ENCODE measurements at places on chromosomes 7 and 10.

- no peak for DNase-seq
Observed at GRCh38 chr7:74306730-74307469, 17.7 kb downstream of the CLIP2 start.

DNA sequence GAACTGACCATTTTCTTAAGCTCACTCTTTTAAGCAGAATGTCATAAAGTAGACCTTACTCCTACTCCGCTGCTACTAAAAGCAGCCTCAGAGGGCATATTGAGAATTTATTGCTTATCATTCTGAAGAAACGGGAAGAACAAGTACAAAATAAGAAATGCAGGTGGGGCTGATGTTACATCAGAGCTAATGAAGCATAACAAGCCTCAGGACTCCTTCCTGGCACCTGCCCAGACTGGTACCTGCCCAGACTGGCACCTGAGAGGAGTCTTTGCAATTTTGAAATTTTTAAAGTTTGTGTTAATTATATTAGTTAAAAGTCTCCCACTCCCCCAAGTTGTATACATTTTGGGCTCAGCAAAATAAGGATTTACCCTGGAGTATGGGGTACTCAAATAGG, 162.4 kb downstream of the SEMA3E start:
- DNase-seq: no peak

DNA sequence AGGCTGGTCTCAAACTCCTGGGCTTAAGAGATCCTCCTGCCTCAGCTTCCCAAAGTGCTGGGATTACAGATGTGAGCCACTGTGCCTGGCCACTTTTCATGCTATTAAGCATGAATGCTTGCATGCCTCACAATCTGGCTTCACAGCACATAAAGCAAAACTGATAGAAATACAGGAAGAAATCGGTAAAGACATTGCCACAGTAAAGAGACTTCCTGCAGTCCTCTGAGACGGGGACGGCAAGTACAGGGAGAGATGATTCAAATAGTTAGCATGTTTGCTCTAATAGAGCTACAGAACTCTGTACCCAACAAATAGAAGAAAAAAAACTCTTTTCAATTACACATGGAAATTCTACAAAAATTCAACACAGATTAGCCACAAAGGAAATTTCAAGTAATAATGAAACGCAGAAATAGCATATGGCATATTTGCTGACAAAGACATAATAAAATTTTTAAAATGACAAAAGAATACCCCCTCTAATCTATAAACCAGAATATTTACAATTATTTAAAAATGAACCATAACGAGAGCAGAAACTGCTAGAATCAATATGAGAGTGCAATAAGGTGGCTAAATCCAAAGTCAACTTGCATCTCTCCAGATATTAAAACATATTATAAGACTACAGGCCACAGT, 32.3 kb downstream of the CARD11 start:
- peak; percentile 23 for DNase-seq

- no peak for DNase-seq
Observed at GRCh38 chr10:128530301-128530700, 404.1 kb upstream of the MKI67 start.

DNA sequence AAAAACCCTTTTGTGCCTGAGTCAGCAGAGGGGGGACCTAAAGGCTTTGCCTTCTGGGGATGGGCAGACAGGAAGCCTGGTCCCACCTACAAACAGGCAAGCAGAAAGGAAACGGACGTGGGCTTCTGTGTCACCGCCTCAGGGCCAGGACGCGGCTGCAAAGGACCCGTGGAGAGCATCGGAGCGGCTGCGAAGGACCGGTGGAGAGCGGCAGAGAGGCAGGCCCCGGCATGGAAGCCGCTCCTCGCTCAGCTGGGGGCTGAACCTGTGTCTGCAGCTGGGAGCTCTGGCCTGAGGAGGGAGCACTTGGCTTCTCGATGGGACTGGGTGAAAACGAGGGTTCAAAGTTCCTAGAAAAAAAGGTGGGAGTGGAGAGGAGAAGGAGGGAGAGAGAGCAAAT, 125.4 kb upstream of the PPP2R2D start:
- no peak for DNase-seq

DNA sequence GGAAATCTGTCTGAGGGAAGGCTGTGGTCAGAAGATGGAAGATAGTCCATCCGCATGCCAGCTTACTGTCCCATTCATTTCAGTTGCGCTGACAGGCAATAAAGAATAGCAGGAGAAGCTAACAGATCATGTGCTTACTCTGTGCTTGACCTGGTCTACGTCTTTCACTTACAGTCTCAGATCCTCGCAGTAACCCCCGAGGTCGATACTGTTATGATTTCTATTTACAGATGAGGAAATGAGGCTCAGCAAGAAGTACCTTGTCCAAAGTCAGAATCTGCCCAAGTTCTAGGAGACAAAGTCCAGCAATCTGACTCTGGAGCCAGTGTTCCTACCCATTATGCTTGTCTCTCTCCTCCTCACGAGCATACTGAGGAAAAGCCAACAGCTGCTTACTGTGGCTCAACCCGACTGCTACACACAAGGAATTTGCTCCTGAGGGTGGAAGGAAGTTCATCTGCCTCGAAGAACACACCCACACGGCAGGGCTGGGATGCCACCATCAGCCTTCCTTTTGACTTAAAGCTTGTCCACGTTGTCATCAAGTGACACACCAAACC, 74.2 kb downstream of the MINPP1 start:
- DNase-seq: no peak

DNA sequence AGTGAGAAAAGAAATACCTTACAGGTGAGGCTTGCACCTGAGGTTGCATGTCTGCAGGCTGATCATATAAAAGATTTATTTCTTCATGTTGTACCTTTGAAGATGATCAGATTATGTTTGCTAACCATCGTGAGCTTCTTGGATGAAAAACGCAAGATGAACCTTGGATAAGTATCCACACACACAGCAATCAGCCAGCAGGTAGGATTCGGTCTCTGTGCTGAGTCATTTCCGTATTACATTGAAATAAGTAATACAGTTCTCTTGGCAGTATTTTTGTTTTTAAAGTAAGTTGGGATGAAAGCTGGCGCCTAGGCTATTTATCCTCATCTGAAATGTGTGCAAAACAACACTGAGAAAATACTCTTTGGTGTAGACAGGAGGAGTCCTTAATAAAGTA, 109.0 kb upstream of the PRKCQ start:
- DNase-seq: no peak

DNA sequence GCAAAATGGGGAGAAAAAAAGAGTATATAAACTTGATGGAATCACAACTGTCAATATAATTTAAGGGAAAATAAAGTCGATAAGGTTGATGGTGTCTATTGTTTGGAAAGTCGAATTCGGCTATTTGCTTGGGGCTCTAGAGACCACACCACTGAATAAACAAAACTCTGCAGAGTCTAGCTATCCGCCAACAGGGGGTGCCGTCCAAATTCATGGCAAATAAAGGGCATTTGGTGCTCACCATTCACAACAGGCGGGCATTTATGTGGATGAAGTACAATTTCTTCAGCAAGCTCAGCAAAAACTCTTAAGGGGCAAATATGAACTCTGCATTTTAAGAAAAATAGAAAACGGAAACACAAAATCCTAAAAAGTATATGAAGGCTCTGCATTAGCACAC, 23.3 kb downstream of the CD36 start:
- DNase-seq: no peak

- DNase-seq: no peak
Observed at GRCh38 chr7:114158275-114158674, 239.5 kb upstream of the PPP1R3A start.

DNA sequence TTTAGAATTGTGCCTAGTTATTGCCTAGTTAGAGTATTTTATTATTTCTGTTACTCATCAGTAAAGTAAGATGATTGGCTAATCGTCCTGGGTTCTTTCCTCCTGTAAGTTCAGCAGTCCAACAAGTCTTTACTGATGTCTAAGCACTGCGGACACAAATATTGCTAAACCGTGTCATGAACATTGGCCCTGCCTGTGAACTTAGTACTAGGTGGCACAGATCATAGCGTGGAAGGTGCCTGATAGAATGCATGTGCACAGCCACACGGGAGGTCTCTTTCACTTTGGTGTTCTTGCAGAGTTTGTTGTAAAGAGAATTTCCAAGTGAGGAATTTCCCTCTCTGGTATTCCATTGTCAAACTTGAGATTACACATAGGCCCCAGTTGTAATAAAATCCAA, 38.0 kb downstream of the RBM33 start:
- no peak for DNase-seq

GRCh38 chr7:66964411-66964810, 31.0 kb downstream of the SBDS start:
- DNase-seq: no peak

DNA sequence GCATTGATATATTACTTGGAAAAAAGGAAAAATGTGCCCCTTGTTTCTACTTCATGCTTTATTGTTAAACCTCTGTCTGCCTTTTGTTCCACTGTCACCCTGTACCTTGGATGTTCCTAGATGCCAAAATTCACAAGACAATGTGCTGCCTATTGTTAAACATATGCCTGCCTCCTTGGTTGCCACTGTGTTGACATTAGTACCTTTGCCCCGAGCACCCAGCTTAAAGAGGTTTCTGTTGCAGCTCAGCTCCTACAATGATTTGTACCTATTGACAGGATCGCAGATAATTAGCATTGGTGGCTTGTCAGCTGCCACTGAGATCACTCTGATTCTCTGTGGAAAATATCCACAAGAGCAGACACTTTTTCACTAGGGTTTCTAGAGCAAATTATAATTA, 188.0 kb downstream of the KCND2 start:
- no peak for DNase-seq

DNA sequence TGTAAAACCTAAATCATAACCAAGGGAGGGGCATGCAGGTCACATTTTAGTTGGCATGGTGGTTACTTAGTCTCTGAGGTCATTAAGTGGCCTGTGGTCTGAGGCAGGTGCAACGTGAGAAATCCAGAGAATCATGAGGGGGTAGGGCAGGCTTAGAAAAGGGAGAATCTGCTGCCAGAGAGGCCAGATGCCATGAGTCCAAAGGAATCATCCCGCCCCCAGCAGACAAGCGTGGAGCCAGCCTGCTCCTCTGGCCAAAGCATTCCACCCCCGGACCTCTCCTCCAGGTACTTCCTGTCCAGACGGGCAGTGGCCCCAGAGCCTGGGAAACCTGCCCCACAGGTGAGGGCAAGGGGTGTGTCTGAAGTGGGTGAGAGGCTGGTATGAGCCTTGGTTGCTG, 196.4 kb upstream of the ZNF32 start:
- no peak for DNase-seq

GRCh38 chr10:80769700-80770160, 232.0 kb downstream of the SH2D4B start:
- no peak for DNase-seq

GRCh38 chr7:103689255-103689654, 243.2 kb upstream of the SLC26A5 start:
- no peak for DNase-seq

DNA sequence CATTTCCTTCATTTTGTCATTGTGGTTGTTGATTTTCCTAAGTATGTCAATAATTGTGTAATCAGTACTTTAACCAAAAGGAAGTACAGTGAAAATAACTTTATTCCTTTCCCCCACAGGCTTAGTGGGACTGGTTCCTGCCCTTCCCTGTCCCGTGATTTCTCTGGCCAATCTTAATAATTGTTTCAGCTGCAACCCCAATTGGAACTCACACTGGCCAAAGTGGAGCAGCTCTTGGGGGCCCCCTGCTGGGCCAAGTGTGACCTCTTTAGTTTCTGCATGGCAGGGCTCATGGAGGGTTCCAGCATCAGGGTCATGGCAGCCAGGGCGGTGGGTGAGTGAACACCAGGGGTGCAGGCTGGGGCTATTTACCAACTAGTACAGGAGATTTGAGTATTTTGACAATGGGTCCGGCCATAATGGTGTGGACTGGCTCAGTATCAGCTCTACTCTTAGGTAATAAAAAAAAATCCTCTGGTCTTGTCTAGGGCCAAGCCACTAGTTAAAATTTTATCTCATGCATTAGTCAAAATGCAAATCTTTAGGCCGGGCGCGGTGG, 31.7 kb downstream of the CYCS start:
- peak; percentile 65 for DNase-seq

DNA sequence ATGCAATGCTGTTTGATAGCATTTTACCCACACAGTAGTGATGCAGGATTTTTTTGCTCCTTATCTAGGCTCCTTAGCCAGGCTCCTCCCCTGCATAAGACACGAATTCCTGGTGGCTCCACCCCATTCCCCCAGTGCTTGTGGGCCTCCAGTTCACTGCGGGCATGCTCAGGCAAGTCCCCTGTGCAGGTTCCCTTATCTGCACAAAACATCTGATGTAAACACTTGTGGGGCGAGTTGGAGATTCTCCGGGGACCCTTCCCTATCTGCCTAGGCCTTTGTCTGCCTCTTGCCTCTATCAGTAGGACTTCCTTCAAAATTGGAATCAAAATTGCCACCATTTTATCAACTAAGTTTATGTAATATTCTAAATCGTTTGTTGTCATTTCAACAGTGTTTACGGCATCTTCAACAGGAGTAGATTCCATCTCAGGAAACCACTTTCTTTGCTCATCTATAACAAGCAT, 5.4 kb upstream of the STK17A start:
- DNase-seq: no peak

- no peak for DNase-seq
Observed at GRCh38 chr7:31002256-31002655, 38.5 kb downstream of the GHRHR start.

DNA sequence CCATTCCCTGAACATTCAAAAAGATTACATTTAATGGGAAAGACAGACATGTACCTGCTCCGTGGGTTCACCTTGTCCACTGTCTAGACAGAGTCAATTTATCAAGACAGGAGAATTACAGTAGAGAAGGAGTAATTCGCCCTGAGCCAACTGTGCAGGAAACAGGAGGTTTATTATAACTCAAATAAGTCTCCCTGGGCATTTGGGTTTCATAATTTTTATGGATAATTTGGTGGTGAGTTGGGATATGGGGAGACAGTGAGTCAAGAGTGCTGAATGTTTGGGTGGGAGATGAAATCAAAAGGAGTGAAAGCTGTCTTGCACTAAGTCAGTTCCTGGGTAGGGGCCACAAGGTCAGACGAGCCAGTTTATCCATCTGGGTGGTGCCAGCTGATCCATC, 165.9 kb upstream of the NAMPT start:
- DNase-seq: no peak

GRCh38 chr7:71472962-71473361, 341.0 kb downstream of the GALNT17 start:
- no peak for DNase-seq

DNA sequence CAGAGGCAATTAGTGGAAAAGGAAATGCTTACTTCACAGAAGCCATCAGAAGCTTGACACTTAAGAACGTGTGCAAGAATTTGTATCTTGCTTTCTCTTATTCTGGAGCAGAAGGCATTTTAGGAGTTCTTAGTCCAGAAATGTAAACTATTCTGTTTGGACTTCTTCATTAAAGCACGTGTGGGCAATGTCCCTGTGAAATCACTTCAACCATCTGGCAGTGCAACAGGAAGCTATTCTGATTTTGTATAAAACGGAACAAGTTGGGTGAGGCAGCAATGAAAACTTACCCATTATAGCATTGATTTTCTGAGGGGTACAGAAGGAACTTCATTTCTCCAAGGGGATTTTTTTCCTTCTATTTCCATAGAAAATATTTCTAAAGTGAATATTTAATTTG, 21.3 kb upstream of the ARHGAP21 start:
- no peak for DNase-seq

DNA sequence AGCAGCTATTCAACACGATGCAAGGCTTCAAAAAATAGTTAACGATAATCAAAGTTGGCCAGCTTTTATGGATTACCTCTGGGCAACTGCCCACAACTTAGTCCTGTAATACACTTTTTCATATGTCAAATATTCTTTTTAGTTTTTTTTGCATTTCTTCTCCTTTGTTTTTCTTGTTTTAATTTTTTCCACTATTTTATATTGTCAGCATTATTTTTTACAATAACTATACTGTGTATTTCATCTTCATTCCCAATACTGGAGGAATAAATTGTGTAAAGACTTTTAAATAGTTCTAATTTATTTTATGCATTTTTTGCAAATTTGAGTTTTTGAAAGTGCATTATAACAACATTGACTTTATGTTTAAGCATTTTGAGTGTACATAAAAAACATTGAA, 18.5 kb upstream of the CTAGE4 start:
- no peak for DNase-seq
